Naive B cell (primary cell): ENCODE measurements at places on chromosomes 12 and 14. TPM values are rescaled to one million over a fixed set of nuclear protein-coding genes. Genes with fewer than 3 reads are reported as not detected.
A peak's percentile ranks its signal among the peaks of the same experiment; 100 is the strongest.

Gene ACTR10
- polyA plus RNA-seq = 66.2 TPM

Gene TAS2R14
- 0.52 TPM for polyA plus RNA-seq

Gene CLEC2A
- not detected for polyA plus RNA-seq

DNA sequence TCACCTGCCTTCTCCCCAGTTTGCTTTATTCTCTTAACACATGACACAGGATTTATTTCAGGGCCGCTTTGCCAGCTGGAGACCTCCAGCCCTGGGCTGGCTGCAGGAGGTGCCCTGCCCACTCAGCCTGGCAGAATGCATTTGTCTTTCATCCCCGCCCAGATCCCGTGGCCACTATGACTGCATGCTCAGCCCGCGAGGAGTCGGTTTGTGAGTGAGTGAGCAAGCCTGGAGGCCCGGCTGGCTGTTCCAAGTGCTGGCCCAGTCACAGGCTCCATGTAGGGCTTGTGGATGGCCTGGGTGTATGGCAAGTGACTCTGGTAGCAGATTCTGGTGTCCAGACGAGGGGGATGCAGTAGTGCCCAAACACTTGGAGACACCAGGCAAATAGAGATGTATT lies 2.1 kb downstream of the TDP1 start:
- H3K4me3 ChIP-seq = no peak overlapping the region
- no peak for DNase-seq
- H3K27me3 ChIP-seq = no peaks in the 10 kb centered on the region
- H3K4me1 ChIP-seq = peaks cover 62% of the 10 kb centered on the region
- H3K36me3 ChIP-seq = no peaks in the 10 kb centered on the region
- no peak overlapping the region for H3K27ac ChIP-seq

- peak; percentile 49 for DNase-seq
- peaks cover 33% of the 10 kb centered on the region for H3K27me3 ChIP-seq
- H3K4me3 ChIP-seq = peak overlapping the region; percentile 90
Observed at GRCh38 chr12:65740873-65741600, 83.2 kb upstream of the HMGA2 start.

GRCh38 chr12:98424726-98425401 lies 90.5 kb upstream of the TMPO start:
- H3K4me3 ChIP-seq = no peak overlapping the region
- no peaks in the 10 kb centered on the region for H3K4me1 ChIP-seq
- H3K27me3 ChIP-seq = no peaks in the 10 kb centered on the region
- no peak overlapping the region for H3K27ac ChIP-seq
- no peaks in the 10 kb centered on the region for H3K36me3 ChIP-seq

Gene TMCC3
- polyA plus RNA-seq = 13.8 TPM

DNA sequence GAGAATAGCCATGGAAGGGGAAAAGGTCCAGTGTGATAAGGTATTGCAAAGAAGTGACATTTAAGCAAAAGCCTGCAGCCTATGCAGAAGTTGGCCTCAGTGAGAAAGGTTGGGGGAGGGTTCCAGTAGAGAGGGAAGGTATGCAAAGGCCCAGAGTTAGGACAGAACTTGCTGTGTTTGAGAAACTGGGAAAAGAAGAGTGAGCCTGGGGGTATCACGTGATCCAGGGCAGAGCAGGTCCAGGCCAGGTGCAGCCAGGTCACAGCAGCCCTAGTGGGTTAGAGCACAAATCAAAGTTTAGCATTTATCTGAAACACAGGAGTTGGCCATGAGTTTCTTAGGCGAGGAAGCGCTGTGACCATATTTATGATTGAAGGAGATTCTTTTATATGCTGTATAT lies 1.6 kb downstream of the SERPINA5 start:
- H3K36me3 ChIP-seq = no peaks in the 10 kb centered on the region
- H3K27me3 ChIP-seq = peaks cover 5% of the 10 kb centered on the region
- no peak overlapping the region for H3K27ac ChIP-seq
- H3K4me1 ChIP-seq = no peaks in the 10 kb centered on the region
- H3K4me3 ChIP-seq = no peak overlapping the region

GRCh38 chr14:101780887-101781239 lies 19.4 kb downstream of the PPP2R5C start:
- peaks cover 51% of the 10 kb centered on the region for H3K4me1 ChIP-seq
- H3K4me3 ChIP-seq = peak overlapping the region; percentile 80
- H3K27me3 ChIP-seq = no peaks in the 10 kb centered on the region
- DNase-seq = no peak

GRCh38 chr12:8493084-8493483 lies 20.2 kb upstream of the CLEC4D start:
- no peak overlapping the region for H3K27ac ChIP-seq
- no peaks in the 10 kb centered on the region for H3K36me3 ChIP-seq
- peaks cover 19% of the 10 kb centered on the region for H3K27me3 ChIP-seq

Gene BICDL1
- 0.30 TPM for polyA plus RNA-seq
